Left forelimb (tissue), 1 donor: ENCODE measurements at places on chromosomes 13 and 19.
A peak's percentile ranks its signal among the peaks of the same experiment; 100 is the strongest.

- DNase-seq = no peak
Measured at GRCh38 chr19:18775586-18776287, 15.4 kb downstream of the COMP start.

DNA sequence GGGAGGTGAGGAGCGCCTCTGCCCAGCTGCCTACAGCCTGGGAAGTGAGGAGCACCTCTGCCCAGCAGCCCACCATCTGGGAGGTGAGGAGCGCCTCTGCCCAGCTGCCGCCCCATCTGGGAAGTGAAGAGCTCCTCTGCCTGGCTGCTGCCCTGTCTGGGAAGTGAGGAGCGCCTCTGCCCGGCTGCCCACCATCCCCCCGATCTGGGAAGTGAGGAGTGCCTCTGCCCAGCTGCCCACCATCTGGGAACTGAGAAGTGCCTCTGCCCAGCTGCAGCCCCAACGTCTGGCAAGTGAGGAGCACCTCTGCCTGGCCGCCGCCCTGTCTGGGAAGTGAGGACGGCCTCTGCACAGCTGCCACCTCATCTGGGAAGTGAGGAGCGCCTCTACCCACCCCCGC lies 64.3 kb downstream of the ZNF708 start:
- DNase-seq = no peak

GRCh38 chr19:7815325-7815724 lies 14.7 kb upstream of the EVI5L start:
- DNase-seq = no peak

DNA sequence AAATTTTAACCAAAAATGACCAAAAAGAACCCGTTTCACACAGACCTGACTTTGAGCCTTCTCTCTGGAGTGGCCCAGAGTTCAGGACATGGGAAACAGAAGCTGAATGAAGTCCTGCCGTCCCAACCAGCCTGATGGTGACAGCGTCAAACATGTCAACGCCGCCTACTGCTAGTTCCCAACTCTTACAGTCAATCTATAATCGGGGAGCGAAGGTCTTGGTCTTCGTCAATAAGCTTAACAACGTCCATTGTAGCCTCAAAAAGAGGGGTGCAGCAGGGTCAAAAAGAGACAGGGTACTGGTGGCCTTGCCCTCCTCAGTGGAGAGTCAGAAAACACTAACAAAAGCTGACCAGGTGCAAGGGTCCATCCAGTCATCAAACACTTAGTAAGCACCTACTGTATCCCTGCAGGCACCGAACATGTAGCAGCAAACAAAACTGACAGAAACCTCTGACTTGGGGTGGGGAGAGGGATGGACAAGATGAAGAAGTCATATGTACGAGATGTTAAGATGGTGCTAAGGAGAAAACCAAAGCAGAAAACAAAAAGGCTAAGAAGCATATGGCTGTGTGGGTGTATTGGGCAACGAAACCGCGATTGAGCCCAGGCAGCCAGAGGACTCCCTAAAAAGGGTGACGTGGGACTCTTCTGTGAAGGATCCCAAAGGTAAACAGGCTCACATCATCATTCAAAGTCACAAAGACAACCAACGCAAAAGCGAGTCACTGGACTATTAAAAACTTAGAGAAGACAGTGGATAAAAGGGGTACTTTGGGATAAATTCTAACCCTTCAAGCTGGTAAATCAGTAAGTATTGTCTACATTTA lies 12.0 kb downstream of the MLLT1 start:
- no peak for DNase-seq

DNA sequence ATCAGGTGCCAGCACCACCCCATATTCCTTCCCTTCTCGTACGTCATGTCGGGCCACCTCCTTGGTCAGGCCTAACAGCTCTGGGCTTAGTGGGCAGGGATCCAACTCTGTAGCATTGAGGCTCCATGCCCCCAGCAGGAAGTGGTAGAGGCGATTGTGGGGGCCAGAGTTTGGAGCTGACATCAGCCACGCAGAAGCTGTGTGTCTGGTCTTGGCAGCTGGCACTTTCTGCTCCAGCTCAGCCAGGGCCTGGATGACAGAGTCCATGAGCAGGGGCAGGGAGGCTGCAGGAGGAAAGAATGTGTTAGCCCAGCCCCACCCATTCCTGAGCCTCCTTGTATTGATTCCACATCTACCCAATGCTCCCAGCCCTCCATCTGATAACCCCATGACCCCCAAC lies 3.0 kb downstream of the PGLYRP2 start:
- no peak for DNase-seq

DNA sequence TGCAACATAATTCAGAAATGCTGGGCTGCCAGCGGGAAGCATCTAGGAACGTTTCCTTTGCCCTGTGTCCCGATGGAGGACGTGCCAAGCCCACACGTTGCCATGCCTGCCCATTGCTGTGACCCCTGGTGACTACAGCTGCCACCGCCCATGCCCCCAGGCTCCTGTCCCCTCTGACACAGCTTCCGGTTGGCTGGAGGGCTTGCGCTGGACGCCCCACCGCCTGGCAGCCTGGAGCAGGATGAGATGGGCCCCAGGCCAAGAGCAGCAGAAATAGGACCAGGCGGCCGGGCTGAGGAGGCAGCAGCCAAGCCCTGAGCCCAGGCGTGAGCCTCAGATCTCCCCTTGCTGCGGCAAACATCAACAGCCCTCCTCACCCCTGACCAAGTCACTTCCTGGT lies 125.9 kb downstream of the COL4A2 start:
- peak; percentile 68 for DNase-seq

- no peak for DNase-seq
Measured at GRCh38 chr13:105611424-105611823, 924.0 kb downstream of the EFNB2 start.

- peak; percentile 64 for DNase-seq
Measured at GRCh38 chr19:30070198-30070967, 128.3 kb downstream of the URI1 start.

DNA sequence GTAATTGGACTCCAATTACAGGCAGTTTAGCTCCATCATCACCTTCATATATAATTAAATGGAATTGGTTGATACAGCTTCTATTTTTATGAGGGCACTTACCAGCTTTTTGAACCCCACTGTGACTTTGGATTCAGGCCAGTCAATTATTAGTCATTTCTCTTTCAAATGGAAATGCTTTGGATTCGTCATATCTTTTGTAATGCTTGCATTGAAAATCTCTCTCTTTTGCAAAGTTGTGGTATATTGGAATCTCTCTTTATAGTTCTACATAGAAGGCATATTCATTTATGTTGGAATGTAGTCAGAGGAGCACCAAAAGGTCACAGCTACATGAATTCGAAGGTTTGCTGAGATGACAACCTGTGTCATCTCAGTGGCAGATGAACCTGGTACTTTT lies 1074.3 kb upstream of the SLC10A2 start:
- DNase-seq = no peak

- DNase-seq = no peak
Measured at GRCh38 chr13:28179974-28180373, 41.6 kb downstream of the PAN3 start.

DNA sequence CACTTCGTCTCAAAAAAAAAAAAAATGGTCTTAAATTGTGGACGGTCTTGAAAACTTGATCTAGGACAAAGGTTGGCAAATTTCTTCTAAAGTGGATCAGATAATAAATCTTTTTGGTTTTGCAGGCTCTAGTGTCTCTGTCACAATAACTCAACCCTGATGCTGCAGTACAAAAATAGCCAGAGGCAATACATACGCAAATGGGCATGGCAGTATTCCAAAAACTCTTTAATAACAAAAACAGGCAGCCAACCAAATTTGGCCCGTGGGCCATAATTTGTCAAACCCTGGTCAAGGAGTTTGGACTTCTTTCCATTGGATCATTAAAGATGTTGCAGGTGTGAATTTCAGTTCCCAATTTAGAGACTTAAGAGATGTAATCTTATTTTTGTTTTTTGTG lies 93.5 kb upstream of the MRI1 start:
- DNase-seq = no peak

GRCh38 chr13:80823472-80823871 lies 482.5 kb upstream of the SPRY2 start:
- DNase-seq = no peak

DNA sequence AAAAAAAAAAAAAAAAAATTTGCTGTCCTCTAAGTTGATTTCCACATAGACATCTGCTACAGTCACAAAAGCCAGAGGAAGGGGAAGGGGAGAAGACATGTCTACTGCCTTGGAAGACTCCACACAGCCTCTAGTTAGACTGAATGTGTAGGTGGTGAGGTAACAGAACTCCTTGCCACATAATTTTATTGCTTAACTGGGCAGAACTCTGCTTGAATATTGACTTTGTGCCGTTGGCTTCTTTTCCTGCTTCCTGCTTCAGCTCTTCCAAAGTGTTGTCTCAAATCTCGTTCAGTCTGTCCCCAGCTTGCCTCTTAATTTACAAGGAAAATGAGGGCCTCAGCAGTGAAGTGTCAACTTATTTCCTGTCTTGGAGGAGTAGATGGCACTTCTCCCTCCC lies 37.1 kb downstream of the ESD start:
- no peak for DNase-seq

- DNase-seq = peak; percentile 78
Measured at GRCh38 chr19:29781386-29782259, 30.2 kb upstream of the CCNE1 start.

DNA sequence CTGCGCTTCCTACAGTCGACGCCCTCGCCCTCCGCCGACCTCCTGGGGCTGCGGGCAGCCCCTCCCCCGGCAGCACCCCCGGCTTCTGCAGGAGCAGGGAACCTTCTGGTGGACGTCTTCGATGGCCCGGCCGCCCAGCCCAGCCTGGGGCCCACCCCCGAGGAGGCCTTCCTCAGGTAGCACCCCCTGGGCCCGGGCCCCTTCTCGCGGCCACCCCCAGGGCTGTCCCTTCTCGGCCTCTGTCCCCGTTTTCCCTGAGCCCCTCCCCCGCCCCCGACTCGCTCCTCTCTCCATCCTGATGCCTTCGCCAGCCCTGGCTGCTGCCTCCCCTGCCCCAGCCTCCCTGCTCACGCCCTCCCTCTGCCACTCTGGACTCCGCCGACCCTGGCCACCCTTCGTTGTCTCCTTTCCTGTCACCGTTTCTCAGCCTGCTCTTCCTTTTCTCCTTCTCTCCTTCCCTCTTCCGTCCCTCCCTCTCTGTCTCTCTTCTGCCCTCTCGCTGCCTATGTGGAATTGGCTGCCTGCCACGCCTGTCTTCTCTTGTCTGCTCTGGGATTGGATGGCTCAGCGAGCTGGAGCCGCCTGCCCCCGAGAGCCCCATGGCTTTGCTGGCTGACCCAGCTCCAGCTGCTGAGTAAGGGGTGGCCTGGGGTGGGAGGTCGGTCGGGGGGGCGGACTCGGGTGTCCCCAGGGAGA lies 11.0 kb downstream of the FUZ start:
- peak; percentile 91 for DNase-seq

DNA sequence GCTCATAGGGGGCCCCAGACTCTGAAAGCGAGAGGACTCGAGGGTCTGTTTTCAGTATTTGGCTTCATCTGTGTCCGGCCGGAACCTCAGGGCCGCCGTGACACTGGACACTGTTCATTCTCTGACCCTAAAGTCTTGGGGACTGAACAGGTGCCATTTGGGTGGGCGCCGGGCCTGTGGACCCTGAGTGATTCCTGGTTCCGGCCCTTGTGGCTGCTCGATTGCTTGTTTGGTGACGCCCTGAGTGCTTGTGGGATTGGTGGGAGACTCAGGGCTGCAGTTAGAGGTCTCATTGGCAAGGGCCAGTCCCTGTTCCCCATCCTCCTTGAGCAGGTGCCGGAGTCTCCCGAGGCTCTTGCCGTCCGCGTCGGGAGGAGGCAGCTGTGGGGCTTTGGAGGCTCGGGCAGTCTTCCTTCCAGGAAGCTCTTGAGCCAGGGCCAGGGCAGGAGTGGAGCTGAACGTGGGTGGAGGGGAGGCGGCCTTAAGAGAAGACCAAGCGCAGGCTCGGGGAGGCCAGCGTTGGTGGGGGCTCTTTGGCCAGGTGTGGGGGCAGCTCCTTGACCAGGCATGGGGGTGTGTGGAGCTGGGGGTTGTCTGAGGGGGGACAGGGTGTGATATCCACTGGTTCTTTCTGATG lies 4.7 kb downstream of the PTBP1 start:
- no peak for DNase-seq

DNA sequence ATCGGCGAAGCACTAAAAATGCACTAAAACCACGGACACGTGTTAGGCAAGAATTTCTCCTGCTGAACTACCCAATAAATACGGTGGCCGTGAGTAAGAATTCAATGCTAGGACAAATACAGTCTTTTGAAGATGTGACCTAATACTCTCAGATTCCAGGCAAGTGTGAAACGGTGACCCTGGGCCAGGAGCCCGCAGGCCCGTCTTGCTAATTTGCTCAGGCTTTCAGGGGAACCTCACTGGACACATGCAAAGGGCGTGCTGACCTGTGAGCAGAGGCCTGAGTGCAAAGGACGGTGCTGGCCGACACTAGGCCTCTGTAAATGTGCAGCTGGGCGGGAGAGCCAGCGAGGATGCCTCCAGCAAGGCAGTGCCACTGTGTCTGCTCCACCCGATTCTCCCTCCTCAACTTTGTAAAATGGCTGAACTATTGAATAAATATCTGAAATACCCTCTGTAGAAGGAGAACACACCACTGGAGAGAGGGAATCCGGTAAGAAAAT lies 70.1 kb downstream of the STK24 start:
- DNase-seq = no peak

- DNase-seq = no peak
Measured at GRCh38 chr13:25462301-25463125, 90.7 kb downstream of the ATP8A2 start.

DNA sequence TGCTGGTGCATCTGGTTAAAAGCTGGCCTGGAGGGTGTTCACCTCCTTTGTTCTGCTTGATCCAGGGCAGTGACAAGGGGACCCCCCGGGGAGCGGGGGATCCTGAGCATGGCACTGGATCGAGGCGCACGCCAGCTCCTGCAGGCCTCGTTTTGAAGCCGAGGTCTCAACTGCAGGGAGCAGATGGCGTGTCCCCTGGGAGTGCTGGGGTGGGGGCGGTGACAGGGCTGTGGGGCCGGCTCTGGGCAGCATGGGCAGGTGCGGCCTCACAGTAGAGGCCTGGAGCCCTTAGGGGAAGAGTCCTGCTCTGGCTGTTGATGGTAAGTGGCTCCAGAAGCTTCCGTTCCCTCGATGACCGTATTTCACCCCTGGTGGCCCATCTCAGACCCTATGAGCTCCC lies 51.8 kb downstream of the CRTC1 start:
- no peak for DNase-seq

- no peak for DNase-seq
Measured at GRCh38 chr13:114122127-114122511, 10.3 kb downstream of the RASA3 start.
